CD4-positive, alpha-beta T cell treated with Interleukin-6 for 4 hours (primary cell): ENCODE measurements at places on chromosomes 11 and 22.
A peak's percentile ranks its signal among the peaks of the same experiment; 100 is the strongest.

DNA sequence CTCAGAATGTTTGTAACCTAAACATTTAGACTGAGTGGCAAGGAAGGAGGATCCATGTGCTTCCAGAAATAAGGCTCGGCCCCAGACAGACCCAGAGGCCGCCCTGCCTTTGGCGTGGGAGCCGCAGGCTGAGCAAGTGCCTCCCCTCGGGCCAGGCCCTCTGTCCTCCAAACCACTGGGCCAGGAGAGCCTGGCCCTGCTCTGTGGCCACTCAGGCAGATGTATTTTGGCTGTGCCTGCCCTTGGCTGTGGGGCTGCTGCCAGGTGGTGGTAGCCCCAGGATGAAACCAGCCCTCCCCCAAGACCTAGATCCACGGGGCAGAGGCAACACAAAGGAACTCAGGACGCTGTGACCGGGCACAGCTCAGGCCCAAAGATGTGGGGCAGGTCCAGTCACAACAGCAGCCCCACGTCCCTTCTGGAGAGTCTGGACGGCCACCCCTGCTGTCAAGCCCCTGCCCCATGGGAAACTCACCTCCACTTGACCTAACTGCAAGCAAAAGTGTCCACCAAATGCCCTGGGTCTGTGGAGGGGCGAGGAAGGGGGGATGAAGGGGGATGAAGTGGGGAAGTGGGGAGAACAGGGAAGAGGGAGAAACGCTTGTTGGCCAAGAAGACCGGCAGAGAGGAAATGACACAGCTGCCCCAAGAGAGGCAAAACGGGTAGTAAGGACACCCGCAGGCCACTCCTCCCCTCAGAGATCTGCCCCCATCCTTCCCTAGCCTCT lies 24.0 kb downstream of the PISD start:
- peak; percentile 9 for DNase-seq

- peak; percentile 74 for DNase-seq
These were observed 12.9 kb upstream of the CDKN1C start for GRCh38 chr11:2898366-2899079.

- no peak for DNase-seq
These were observed 3.1 kb upstream of the GSC2 start for GRCh38 chr22:19152942-19153883.

DNA sequence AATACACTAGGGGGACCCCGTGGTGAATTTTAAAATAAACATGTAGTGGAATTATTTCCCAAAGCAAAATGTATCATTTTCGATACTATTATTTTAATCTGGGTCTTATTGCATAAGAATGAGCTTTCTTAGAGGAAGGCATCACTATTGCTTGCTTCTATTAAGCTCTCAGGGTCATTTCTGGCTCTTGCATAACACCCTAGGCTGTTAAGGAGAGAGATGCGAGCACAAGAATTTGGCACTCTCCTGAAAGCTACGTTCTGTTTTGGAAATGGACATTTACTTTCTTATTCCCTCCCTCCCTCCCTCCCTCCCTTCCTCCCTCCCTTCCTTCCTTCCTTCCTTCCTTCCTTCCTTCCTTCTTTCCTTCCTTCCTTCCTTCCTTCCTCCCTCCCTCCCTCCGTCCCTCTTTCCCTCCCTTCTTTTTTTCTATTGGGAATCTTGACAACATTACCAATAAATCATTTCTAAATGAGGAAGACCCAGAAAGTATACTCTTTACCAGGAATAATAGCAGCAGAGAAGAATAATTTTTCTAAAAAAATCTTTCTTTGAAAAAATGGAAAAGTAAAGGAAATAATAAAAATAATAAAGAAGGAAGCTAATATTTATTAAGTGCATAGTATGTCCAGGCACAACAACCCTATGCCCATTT lies 83.6 kb upstream of the BDNF start:
- no peak for DNase-seq

DNA sequence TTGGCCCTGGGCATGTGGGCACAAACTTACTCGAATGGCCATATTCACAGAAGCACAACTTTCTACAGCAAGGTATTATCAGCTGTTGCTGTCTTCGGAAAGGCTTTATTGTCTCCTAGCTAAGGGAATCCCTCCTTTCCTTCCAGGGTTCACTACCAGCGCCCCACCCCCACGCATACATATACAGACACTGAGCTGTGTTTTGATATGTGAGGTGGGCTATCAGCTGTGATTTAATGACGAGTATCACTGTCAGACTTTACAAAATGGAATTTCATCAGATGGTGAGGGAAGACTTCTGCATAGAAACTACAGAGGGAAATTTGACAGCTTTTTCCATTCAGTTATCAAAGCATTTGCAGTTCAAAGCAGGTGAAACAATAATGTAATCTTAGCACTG lies 730.2 kb downstream of the NTM start:
- no peak for DNase-seq

DNA sequence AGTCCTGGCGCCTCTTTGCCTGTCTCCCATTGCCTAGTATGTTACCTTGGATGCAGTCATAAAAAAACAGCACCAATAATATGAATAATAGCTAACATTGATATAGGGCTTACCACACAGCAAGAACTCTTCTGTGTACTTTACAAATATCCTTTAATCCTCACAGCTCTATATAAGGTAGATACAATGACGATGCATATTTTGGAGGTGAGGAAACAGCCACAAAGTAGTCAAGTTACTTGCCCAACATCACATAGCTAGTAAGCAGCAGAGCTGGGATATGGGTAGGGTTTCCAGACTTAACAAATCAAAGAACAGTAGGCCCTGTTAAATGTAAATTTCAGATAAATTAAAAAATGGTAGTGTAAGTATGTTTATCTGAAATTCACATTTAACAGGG lies 128.8 kb downstream of the ST3GAL4 start:
- DNase-seq = no peak

GRCh38 chr11:4936745-4937144 lies 10.7 kb downstream of the OR51A4 start:
- no peak for DNase-seq

GRCh38 chr22:29665486-29665885 lies 54.3 kb upstream of the CABP7 start:
- DNase-seq = no peak

DNA sequence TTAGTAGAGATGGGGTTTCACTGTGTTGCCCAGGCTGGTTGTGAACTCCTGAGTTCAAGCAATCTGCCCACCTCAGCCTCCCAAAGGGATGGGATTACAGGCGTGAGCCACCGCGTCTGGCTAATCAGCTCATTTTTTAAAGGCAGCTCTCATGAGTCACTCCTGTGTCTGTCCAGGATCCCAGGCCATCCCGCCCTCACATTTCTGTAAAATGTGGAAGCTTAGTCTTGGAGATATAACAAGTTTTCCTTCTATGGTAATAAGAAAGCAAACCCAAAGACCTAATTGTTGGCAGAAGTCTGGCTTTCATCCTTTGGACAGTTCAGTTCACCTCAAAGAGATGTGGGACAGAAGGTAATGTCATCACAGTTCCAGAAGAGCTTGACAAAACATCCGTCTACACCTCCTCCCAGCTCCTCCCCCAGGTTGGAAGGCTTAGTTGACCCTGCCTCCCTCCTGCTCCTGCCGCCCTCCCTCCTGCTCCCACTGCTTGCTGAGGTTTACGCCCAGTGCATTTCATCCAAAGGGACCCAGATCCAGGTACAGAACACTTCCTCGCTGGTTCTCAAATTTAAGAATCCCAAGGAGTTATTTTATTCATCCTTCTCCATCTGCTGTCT lies 6.4 kb downstream of the DRD2 start:
- no peak for DNase-seq

DNA sequence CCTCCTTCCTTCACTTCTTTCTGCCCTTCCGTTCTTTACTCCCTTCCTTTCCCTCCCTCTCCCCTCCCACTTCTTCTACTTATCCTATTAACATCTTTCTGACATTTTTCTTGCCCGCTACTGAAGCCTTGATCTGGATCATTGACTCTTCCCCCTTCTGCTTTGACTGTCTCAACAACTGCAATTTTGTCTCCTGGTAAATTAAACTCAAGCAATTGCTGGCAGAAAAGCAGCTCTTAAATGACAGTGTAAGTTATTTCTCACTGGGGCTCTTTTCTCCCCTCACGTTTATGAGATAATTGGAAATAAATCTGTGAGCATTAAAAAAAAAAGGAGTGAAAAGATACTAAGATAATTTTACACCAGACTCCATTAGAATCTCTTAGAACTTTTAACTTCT lies 120.0 kb downstream of the SLC17A6 start:
- DNase-seq = no peak

- DNase-seq = no peak
These were observed 143.0 kb downstream of the TBC1D22A start for GRCh38 chr22:46905415-46905814.

GRCh38 chr11:16280256-16280682 lies 76.1 kb downstream of the SOX6 start:
- DNase-seq = no peak

DNA sequence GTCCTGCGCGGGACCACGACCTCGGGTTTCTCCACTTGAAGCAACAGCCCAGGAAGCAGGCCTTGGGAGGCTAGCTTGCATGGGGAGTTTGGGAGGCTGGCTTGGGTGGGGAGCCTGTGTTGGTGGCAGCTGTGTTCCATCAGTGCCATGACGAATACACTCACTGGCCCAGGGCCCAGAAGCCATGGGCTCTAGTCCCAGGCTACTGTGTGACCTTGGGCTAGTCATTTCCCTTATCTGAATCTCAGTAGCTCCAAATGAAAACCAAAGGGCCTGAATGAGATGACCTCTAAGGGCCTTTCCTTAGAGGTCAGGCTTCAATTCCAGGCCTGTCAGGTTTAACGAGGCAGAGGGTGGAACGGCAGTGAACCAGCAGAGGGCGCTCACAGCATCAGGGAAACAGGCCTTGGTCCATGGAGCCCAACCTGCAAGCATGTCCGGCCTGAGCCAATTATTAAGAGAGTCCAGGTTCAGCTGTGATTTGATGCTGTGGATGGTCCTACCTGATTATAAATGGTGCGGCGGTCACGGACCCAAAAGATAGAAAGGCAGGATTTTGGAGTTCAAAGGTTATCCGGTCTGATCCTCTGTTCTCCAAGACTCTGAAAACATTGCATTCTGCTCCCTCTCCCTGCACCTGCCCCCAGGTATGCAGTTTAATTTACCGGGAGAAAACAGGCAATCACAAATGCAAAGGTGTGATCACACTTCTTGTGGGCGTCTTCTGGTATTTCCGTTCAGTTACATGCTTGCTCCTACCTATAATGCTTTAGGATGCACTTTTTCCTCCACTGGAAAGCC lies 15.9 kb downstream of the PTPN5 start:
- DNase-seq = peak; percentile 53

- no peak for DNase-seq
These were observed 76.1 kb downstream of the MYO7A start for GRCh38 chr11:77203901-77204753.

- no peak for DNase-seq
These were observed 118.0 kb downstream of the SNX19 start for GRCh38 chr11:130798280-130798679.

GRCh38 chr11:72308226-72309073 lies 64.5 kb upstream of the PHOX2A start:
- no peak for DNase-seq

GRCh38 chr11:73243093-73243485 lies 25.0 kb downstream of the P2RY2 start:
- DNase-seq = no peak

- no peak for DNase-seq
These were observed 39.6 kb downstream of the LIF start for GRCh38 chr22:30206944-30207343.

GRCh38 chr11:117072517-117073461 lies 25.4 kb downstream of the SIK3 start:
- DNase-seq = peak; percentile 24

- DNase-seq = no peak
These were observed 36.6 kb upstream of the NECTIN1 start for GRCh38 chr11:119765628-119766027.

GRCh38 chr11:128687321-128687720 lies 6.6 kb upstream of the FLI1 start:
- DNase-seq = no peak

- no peak for DNase-seq
These were observed 40.5 kb downstream of the NCAM1 start for GRCh38 chr11:113001709-113002108.

DNA sequence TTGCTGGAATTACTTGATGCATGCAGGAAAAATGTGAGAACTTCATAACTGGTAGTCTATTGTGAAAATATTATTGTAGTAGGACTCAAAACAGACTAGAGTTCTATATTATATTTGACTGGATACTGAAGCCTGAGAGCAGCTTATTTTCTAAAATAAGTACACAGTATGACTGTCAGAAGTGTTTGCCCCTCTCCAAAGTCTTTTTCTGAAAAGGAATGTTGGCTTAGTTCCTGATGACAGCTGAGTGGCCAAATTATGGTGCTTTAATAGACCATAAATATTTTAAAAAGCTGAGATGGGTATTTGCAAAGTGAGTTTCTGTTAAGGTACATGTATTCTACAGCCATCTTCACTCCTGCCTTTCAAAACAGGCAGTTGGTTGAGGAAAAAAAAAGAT lies 13.1 kb downstream of the ZBED5 start:
- no peak for DNase-seq

GRCh38 chr11:2584812-2585565 lies 114.8 kb downstream of the KCNQ1OT1 start:
- DNase-seq = no peak

- peak; percentile 93 for DNase-seq
These were observed at the start of gene SAAL1 for GRCh38 chr11:18105802-18106574. Gene SAAL1, minus strand, starts transcription at chr11:18106082. Its CDS starts 41 bp downstream, at chr11:18106041.

GRCh38 chr11:12684315-12684714 lies 10.1 kb downstream of the TEAD1 start:
- DNase-seq = no peak

DNA sequence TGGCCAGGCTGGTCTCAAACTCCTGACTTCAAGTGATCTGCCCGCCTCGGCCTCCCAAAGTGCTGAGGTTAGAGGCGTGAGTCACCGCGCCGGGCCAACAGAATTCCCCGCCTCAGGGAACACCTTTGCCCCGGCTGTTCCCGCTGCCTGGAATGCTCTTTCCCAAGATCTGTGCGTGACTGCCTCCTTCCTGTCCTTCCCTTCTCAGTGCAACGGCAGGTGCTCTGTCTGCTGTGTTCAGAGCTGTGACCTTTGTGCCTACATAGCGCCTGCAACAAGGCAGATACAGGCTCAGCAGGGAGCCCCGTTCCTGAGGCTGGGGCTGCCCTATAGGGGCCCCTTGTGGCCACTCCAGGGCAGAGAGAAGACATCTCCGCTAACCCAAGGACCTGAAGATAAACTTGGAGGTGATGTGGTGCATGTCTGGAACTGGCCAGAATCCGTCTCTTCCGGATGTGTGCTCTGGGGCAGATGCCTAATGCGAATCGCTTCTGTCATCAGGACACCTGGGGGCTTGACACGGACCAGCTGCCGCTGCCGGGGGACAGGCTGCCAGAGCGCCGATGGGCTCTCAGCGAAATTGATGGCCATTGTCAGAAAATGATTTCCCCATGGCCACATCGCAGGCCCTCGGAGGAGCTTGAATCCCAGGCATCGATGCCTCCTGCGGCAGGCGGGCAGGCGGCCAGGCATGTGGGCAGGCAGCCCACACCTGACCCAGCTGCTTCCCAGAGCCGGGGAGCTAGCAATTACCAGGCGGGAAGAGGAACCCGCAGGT lies 43.5 kb upstream of the TCF20 start:
- peak; percentile 64 for DNase-seq

DNA sequence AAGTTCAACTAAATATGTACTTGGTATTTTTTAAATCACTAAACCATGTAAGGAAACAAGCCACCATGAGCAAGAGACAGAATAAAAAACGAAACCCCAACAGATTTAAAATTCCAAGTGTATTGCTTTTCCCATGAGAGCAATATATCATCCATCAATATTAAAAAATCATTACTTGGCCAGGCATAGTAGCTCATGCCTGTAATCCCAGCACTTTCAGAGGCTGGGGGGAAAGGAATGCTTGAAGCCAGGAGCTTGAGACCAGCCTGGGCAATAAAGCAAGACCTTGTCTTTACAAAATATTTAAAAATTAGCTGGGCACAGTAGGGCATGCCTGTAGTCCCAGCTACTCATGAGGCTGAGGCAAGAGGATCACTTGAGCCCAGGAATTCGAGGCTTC lies 190.8 kb downstream of the TTC28 start:
- no peak for DNase-seq
